Stimulated activated CD8-positive, alpha-beta memory T cell treated with anti-CD3 and anti-CD28 coated beads, Interleukin-15, amount 100 ng/mL, for 1 hour (primary cell): ENCODE measurements at places on chromosomes 5 and 9.

DNA sequence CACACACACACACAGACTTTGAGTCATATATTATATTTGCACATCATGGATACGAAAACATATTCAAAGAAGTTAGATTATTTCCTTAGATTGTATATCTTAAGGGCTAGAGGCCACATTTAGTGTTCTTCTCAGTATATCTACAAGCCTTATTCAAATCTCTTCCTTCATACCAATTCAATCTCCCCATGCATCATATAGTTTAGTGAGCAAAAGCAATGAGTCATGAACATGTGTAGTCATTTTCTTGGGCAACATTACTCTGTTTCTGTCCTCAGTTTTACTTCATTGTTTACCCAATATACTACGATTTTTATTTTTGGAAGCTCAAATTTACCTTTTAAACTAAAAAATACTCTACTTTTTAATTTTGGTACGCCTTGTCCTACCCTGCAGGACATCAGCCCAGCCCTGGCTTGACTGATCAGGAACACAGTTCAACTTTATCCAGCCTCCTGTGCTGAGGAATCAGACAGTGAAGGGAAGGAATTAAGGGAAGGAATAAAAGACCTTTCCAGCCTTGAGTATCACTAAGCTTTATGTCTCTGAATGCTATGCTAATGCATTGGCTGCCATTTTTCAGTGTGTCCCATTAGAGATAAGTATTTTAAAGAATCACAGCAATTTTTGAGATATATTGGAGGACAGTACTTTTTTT is 101.7 kb upstream of the FST start:
- no peak for DNase-seq

GRCh38 chr5:61678966-61679365 is 346.9 kb downstream of the ZSWIM6 start:
- no peak for DNase-seq

GRCh38 chr5:179131886-179132585 is 71.9 kb downstream of the ZNF354C start:
- DNase-seq, result no peak

DNA sequence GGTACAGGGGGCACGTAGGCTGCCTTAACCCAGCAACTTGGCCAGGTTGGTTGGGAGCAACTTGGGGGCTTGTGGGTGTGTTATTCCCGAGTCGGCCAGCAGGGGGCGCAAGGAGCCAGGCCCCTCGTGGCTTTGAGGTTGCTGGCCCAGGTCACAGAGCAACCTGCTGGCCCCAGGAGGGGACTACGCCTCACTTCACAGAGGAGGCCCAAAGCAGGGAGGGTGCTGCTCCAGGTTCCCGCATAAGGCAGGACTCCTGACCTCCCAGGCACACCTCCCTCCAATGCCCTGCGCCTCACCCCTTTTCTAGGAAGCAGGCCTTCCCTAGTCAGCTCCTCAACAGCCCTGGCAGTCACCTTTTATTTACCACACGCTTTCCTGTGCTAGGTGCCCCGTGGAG is 18.1 kb downstream of the KYAT1 start:
- peak; percentile 76 for DNase-seq

- no peak for DNase-seq
Observed at GRCh38 chr9:69472101-69472620, 147.1 kb downstream of the ENTREP1 start.

GRCh38 chr5:63573380-63573779 is 388.9 kb downstream of the HTR1A start:
- no peak for DNase-seq

DNA sequence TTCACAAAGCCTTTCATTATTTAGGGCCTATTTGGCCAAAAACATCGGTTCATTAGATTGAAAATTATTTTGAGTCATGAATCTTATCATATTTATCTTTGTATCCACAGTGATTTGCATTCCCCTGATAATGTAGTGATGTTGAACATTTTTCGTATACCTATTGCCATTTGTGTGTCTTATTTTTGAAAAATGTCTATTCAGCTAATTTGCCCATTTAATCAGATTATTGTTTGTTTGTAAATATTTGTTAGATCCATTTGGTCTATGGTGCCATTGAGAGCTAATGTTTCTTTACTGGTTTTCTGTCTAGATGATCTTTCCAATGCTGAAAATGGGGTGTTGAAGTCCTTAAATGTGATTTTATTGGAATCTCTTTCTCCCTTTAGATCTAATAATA is 439.2 kb upstream of the TYRP1 start:
- DNase-seq, result no peak

GRCh38 chr9:80127920-80128319 is 556.2 kb downstream of the TLE4 start:
- no peak for DNase-seq
